ENCODE measurements at places on chromosomes 1 and 21.

DNA sequence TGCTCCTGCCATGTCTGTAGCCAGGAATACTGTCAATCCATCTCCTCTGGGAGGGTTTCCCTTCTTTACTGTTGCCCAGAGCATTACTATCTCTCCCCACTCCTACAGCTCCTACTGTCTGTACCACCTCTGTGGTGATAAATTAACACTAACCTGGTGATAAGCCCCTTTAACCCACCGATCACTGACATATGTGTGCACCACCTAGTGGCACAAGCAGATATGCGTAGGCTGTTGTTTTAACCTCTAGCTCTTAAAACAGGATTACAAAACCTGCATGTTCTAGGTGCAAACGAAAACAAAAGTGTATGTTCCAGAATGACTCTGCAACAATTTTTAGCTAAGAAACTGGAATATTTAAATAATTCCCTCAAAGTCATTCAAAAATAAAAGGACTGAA is 93.9 kb upstream of the BEND5 start:
- DNase-seq: no peak

DNA sequence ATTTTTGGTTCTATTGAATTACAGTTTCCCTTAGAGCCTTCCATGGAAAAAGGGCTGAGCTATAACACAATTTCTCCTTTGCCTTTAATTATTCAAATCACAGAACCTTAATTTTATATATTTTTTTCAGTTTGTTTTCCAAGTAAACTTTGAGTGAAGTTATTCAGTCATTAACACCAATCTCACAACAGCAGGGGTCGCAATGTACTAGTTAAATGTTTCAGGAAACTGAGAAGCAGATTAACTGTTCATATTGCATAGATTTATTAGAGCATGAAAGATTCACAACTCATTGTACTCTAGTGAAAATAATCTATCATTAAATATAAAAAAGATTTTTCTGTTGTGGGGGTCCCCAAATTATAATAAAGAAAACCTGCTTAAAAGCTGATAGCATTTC is 64.1 kb downstream of the KIFAP3 start:
- no peak for DNase-seq

DNA sequence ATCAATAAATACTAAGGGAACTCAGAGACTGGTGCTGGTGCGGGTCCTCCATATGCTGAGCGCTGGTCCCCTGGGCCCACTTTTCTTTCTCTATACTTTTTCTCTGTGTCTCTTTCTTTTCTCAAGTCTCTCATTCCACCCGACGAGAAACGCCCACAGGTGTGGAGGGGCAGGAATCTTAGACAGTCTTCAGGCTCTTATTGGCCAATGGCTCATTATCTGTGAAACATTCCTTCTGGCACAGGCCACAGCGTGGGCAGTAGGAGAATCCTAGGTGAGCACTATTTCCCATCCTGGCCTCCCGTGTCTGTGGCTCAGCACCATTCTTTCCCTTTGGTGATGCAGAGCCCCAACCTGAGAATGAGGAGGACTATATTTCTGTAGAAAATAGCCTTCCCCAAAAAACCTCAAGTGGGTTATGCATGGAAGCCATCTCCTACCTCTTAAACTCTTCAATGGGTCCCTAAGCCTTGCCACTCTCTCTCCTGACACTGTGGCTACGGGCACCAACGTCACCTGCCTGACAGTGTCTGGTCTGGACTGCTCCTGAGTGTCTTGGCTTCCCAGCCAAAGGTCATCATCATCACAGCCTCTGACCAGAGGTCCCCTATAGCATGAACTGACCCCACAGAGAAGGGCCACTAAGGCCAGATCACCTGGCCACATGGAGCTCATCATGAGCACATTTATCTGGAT is 6.2 kb upstream of the SLAMF1 start:
- DNase-seq: no peak

GRCh38 chr1:228228601-228229074 is 20.8 kb downstream of the OBSCN start:
- no peak for DNase-seq

GRCh38 chr1:232767305-232768074 is 37.7 kb upstream of the MAP10 start:
- DNase-seq: no peak

DNA sequence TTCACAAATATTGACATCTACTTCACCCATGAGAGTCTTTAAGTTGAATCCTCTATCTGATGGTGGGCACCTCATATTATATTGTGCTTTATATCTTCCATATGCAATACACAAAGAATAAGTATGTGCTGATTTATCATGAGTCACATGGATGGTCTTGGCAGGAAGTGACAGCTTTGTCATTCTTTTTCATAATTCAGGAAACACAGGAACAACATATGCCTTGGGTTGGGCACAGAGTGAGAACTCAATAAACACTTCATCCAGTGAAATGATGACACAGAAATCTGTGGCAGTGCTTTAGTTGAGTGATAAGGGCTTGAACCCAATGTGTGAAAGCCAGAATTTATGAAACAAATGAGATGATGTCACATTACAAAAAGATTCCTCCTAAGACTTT is 41.2 kb downstream of the GADD45A start:
- DNase-seq: no peak

Measured in GM20000 (cell line).